ENCODE measurements at places on chromosomes 11 and 22. TPM values are rescaled to one million over a fixed set of nuclear protein-coding genes. Genes with fewer than 3 reads are reported as not detected.

The MS4A12 gene
- 356 TPM for polyA plus RNA-seq

The BAIAP2L2 gene
- polyA plus RNA-seq = 48.7 TPM

The PLXNB2 gene
- polyA plus RNA-seq = 18.6 TPM

The C11orf97 gene
- polyA plus RNA-seq = not detected

The TEX12 gene
- polyA plus RNA-seq = not detected

The ASCL2 gene
- polyA plus RNA-seq = 1.4 TPM

The GLYAT gene
- polyA plus RNA-seq = 0.16 TPM

The PKNOX2 gene
- 0.60 TPM for polyA plus RNA-seq

The NR1H3 gene
- polyA plus RNA-seq = 57.3 TPM

All from sigmoid colon (tissue), 7 donors.